Peyer's patch (tissue), 4 donors: ENCODE measurements at places on chromosomes 6 and 20. TPM values are rescaled to one million over a fixed set of nuclear protein-coding genes. Genes with fewer than 3 reads are reported as not detected.

Gene SUMO4
- 7.0 TPM for total RNA-seq

Gene MATN4
- total RNA-seq = not detected

Gene MOCS3
- total RNA-seq = 4.0 TPM

Gene PAX1
- total RNA-seq = not detected

DNA sequence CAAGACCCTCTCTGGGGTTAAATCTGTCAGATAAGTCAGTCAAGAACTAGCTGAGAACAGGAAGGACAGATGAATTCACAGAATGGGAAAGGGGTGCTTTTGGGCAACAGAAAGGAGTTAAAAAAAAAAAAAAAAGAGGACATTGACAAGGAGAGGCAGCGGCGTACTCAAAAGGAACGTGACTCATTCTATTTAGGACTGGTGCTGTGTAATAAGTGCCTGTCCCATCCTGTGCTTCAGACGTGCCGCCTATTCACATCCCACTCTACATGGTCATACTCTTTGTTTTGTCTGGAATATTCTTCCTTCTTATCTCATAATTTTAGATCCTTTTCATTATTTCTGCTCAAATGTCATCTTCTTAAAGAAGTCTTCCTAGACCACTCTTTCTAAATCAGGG is 101.1 kb upstream of the EMILIN3 start:
- no peak for DNase-seq

DNA sequence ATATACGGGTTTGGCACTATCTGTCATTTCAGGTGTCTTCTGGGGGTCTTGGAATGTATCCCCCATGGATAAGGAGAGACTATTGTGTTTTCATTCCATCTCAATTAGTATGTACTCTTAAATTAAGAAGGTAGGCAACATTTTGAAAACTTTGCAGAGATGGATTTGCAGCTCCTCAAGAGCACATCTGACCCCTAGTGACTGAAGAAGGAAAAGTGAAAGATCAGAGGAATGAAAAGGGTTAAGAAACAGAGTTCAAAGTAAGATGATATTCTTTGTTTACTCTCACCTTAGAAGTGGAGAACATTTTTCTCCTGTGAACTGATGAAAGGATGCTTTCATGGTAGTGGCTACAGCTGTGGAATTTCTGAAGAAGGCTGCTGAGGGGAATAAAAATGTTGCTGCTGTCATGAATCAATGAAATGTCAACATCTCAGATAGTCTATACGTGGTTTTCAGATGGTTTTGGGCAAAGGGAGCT is 41.5 kb downstream of the SH3BGRL2 start:
- no peak for DNase-seq

- DNase-seq = no peak
Measured at GRCh38 chr6:111470991-111471390, 12.0 kb downstream of the REV3L start.

Gene GJA1
- 9.5 TPM for total RNA-seq

DNA sequence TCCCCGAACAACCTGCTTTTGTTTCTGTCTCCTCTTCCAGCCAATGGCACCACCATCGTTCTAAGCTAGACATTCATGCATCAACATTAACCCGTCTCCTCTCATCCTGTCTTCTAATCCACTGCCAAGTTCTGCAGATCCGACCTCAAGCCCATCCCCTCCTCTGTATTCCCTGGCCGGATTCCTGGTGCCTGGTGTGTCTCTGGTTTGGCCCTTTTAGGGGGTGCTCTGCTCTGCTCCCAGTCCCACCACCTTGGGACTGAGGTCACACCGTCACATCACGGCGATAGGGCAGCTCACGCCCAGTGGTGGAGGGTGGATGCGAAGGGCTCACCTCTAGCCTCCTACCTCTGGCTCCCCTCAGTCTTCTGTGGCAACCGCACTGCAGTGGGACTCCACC is 102.5 kb upstream of the AGPAT4 start:
- no peak for DNase-seq

GRCh38 chr20:47276251-47276650 is 80.2 kb downstream of the ZMYND8 start:
- no peak for DNase-seq

Gene EPPIN
- total RNA-seq = not detected

DNA sequence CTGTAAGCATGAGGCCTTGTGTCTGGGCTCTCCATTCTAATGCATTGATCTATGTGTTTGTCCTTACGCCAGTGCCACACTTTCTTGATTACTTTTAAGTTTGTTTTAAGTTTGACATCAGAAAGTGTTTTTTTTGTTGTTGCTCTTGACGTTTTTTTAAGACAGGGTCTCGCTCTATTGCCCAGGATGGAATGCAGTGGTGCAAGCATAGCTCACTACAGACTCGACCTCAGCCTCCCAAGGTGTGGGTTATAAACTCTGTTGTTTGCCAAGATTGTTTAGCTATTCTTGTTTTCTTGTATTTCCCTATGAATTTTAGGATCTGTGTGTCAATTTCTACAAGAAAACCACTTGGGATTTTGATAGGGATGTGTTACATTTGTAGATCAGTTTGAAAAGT is 5.6 kb downstream of the MCUR1 start:
- DNase-seq = no peak

DNA sequence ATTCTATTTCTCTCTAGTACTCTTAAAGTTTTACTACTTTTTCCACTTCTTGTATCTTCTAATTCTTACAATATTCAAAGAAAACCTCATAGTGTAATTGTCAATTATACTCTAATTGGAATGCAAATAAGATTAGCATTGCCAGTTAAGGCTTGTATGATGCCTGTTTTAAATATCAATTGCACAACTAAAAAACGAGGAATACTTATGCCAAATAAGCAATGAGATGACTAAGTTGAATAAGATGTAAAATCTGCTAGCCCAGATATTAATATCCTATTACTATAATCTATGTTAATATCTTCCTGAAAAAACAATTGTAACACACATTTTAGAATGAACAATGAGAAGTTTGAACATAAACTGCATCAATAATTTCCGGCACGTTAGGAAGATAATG is 13.3 kb upstream of the AKAP7 start:
- DNase-seq = no peak

DNA sequence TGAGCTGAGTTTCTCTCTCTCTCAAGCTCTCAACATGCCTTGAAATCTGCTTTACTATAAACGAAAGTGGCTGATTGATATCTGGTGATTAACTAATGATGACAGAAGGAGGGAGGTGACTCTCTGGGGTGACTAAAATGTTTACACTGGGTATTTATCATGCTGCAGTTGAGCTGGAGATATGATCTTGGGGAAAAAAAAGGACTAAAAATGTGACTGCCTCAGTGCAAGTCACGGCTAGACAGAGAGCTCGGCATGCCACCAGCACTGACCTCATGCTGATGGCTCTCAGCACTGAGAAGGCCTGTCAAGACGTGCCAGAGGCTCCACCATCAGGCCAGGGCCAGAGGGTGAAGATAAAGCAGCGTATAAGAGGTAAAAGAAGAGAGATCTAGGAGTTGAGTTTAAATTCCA is 103.1 kb upstream of the SPACA1 start:
- DNase-seq = no peak

DNA sequence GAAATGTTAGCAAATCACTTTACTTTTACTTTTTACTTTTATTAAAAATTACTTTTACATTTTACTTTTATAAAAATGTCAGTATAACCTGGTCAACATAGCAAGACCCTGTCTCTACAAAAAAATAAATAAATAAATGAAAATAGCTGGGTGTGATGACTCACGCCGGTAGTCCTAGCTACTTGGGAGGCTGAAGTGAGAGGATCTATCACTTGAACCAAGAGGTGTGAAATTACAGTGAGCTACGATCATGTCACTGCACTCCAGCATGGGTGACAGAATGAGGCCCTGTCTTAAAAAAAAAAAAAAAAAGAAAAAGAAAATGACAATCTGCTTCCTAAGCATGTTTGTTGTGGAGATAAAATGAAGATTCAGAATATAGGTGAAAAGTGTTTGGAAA is 31.0 kb upstream of the FBXO30 start:
- DNase-seq = no peak

DNA sequence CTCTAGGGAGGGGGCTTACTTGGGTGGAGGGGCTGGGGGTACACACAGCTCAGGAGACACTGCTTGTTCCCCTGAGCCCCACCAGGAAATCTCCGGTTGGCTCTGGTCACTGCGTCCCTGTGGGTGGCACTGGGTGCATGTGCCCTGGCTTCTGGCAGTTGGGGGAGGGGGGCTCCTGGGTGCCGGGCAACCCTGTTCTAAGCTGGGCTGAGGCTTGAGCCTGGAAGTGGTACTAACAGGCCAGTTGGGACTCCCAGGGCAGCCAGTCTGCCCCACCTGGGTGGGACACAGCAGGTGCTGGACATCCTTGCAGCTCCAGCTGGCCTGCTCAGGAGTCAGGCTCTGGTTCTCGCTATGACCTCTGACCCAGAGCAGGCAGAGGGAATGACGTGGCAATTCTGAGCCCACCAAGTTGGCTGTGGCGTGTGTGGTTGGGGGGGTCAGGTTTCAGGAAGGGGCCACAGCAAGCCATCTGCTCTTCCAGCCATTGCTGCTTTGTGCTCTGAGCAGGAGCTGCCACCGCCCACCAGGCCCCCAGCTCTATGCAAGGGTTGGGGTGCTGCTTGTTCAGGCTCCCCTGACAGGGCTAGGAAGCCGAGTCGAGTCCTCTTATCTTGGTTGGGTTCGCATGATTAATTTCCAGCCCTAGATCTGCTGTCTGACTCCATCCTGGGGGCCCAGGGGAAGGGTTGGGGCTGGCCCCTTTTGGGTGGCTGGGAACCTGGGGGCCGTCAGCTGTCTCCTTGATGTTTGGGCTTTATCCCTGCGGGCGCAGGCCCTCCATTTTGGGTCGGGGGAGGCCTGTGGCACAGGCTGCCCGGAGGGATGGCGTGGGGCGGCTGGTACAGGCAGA is 590 bp downstream of the C20orf204 start:
- no peak for DNase-seq

GRCh38 chr20:33239979-33240736 is 4.4 kb downstream of the BPIFA1 start:
- no peak for DNase-seq

DNA sequence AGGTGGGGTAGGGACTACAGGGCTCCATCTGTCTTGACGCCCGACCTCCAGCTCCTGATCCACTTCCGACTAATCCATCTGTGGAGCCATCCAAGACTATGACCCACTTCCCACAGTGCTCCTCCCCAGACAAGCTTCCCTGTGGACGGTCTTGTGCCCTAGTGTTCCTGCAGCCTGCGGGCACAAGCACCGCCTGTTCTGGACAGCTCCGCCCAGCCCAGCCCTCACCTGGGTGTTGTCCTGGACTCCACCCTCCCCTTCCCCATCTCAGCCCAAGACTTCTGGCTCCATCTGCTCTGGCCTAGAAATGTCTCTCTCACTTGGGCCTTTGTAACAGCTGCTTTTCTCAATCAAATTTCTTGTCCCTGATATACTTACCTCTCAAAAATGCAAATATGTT is 102.0 kb downstream of the MAFB start:
- no peak for DNase-seq

GRCh38 chr6:152135755-152136448 is 328.4 kb downstream of the ESR1 start:
- DNase-seq = no peak

- DNase-seq = no peak
Measured at GRCh38 chr20:22515264-22515663, 69.1 kb downstream of the FOXA2 start.

GRCh38 chr20:45840700-45841198 is 7.2 kb downstream of the SNX21 start:
- DNase-seq = no peak

- DNase-seq = no peak
Measured at GRCh38 chr6:106460481-106460880, 100.0 kb downstream of the CRYBG1 start.

GRCh38 chr20:17699931-17700351 is at the start of gene BANF2:
Gene BANF2, plus strand, starts transcription at chr20:17699966. Its CDS starts 25,060 bp downstream, at chr20:17725026.
- DNase-seq = peak; percentile 65

GRCh38 chr6:6546318-6547109 is 42.0 kb upstream of the LY86 start:
- DNase-seq = no peak

- no peak for DNase-seq
Measured at GRCh38 chr20:63572788-63573646, 1.0 kb downstream of the HELZ2 start.

GRCh38 chr20:41872930-41873329 is 254.8 kb upstream of the CHD6 start:
- DNase-seq = no peak

Gene MLN
- total RNA-seq = not detected

Gene MCCD1
- not detected for total RNA-seq

Gene ZSWIM3
- total RNA-seq = 9.1 TPM

Gene USP49
- total RNA-seq = 8.6 TPM

DNA sequence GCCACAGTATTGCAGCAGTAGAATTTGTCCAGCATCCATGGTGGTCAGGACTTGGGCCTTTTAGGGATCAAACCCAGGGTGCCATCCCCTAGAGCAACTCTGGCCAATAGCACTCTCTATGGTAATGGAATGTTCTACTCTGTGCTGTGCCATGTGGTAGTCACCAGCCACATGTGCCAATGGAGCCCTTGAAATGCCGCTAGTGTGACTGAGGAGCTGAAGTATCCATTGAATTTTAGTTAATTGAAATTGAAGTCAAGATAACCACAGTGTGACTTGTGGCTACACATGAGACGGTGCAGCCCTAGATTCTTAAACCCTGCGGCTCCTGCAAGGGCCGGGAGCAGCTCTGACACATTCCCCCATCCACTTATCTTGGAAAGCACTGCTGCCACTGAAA is 54.6 kb downstream of the SLC2A10 start:
- DNase-seq = no peak

DNA sequence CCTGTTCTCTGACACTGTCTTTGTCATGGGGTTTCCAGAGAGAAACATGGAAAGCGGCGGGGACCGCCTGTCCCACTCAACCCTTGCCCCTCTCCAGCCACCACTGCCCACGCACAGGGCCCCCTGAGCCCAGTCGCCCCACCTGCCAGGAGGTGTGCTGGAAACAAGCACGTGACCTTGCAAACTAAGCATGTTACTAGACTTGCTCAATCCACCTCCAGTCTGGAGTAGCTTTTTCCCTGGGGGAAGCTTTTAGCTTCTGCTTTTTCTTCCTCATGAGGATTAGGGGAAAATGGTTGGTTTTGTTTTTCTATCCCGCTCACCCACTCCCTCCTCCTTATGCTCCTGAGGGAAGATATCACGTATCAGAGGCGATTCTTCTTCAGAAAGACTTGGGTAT is 105.7 kb downstream of the PLEKHG1 start:
- no peak for DNase-seq

DNA sequence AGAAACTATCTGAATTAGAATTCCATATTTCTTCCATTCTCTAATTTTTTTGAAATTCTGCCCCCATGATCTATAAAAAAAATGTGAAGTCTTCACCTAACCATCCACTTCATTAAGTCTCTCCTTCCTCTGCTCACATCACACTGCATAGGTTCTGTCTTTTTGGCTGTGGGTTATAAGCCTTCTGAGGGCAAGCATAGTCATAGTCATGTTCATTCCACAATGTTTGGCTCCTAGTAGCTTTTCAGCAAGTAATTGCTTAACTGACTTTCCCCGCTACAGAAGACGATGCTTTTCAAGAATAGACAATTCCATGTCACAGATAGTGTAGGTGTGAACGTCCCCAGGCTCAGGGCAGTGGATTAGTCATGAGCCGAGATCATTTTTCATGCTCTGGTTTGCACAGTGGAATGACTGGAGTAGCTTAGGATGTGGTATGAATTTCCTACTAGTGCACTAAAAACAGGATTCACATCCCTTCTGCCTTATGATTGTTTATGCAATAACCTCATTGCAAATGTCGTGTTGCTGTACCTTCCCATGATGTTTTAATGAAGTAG is 29.1 kb downstream of the WRNIP1 start:
- DNase-seq = no peak

- peak; percentile 24 for DNase-seq
Measured at GRCh38 chr6:168121303-168121665, 42.3 kb upstream of the FRMD1 start.

Gene KHDC1L
- total RNA-seq = not detected
